ENCODE measurements at places on chromosomes 3 and 15.

DNA sequence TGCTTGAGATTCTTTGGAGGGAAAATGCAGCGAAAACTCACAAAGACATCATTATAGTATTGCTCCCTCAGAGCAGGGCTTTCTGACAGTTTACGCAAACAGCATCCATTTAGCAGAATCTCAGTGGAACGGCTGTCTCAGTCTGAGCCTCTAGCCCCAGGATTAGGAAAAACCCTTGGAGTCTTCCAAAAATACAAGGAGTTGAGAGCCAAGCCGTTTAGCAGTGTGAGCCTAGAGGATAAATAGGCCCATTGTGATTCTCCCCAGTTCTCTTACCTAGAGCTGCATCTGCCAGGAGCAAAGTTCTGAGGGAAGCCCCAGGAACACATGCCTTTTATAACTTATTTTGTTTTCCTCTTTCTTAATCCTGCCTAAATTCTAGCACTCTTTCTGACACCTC lies 359.6 kb downstream of the NTRK3 start:
- no peak for DNase-seq

GRCh38 chr3:13009132-13009945 lies 63.9 kb downstream of the IQSEC1 start:
- no peak for DNase-seq

- DNase-seq, result no peak
These were observed 130.2 kb upstream of the LMOD3 start for GRCh38 chr3:69252631-69253030.

GRCh38 chr3:188241883-188242282 lies 87.9 kb downstream of the LPP start:
- no peak for DNase-seq

- DNase-seq, result no peak
These were observed 56.3 kb upstream of the RPL32 start for GRCh38 chr3:12897381-12898289.

DNA sequence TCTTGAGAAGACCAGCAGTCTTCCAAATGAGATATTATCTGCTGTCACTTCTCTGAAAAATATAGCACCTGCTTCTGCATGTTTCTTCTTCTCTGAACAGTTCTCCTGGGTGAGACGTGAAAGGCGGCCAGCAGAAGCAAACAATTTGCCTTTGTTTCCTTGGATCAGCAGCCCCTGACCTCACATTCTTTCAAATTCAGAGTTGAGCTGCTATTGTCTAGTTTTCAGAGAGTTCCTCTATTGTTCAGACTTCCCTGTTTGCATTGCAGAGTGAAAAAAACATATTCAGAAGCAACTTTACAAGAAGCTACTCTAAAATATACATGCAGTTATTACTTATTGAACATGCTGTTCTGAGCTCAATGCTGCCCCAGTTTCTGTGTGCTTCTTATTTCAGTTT lies 653.6 kb downstream of the NAALADL2 start:
- DNase-seq, result no peak

DNA sequence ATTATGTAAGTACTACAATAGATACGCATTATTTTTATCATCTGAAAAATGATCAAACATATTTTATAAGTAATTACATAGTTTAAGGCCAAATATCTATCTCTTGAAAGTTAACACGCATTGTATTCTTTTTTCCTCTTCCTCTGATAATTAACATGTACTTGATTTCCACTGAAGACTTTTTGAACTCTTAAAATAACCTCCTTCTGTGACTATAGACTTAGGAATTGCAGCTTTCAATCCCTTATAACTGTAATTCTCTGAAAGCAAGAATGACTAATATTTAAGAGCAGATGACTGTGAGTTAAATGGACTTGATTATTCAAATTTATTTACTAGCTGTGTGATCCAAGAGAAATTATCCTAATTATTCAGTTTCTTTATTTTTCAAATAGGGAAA lies 730.6 kb upstream of the NECTIN3 start:
- no peak for DNase-seq

GRCh38 chr3:195113536-195114425 lies 157.2 kb downstream of the XXYLT1 start:
- DNase-seq, result no peak

DNA sequence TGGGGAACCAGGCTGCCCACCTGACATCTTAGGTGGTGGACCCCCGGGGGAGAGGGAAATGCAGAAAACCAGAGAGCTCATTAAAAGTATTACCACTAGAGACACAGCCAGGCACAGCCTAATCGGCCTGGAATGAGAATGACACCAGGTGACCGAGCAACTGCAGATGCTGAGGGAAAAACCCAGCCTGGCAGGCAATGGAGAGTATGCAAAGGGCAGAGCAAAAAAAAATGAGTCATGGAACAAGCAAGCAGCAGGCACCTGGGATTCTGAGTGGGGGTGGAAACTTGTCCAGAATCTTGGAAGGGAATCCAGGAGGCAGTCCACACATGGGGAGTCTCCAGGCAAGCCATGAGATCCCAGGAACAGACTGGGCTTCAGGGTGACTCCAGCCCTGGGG lies 183.7 kb upstream of the LRRN1 start:
- no peak for DNase-seq

GRCh38 chr3:64161481-64161952 lies 63.7 kb downstream of the PRICKLE2 start:
- DNase-seq, result no peak

- DNase-seq, result peak; percentile 71
These were observed 123.2 kb upstream of the PLCL2 start for GRCh38 chr3:16761571-16761970.

DNA sequence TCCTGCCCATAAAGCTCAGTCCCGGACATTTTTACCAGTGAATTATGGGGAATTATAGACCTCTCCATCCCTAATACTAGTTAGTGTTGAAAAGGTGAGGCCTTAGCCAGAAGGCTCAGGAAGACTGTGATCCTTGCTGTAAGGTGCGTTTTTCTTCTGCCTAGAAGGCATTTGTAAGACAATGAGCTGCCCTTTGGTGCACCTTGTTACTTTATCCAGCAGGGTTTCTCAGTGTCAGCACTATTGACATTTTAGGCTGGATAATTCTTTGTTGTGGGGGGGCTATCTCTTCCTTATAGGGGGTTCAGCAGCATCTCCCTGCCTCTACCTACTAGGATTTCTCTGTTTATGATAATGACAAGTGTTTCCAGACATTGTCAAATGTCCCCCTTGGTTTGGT lies 108.1 kb upstream of the ABHD17C start:
- no peak for DNase-seq

GRCh38 chr15:73927003-73927475 lies 777 bp downstream of the LOXL1 start:
- DNase-seq, result no peak

GRCh38 chr3:72888546-72889309 lies 882 bp downstream of the GXYLT2 start:
- no peak for DNase-seq

- DNase-seq, result no peak
These were observed 120.3 kb upstream of the PRR20G start for GRCh38 chr3:127408022-127408683.

DNA sequence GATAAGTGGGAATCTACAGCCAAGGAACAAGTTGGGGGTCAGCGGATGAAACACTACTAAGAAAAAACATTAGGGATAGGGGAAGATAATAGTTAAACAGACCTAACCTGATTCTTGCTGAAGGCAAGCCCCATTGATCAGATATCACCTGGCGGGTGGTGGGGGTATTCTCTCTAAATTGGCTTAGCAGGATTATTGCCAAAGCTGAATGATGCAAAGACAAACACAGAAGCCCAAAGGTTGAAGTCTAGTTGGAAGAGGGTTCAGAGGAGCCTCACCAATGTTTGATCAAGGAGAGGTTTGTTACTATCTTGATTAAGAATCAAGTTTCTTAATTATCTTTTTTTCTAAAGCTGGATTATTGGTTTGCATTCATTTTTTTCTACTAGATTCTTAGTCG lies 371.9 kb upstream of the CNTN4 start:
- DNase-seq, result no peak

DNA sequence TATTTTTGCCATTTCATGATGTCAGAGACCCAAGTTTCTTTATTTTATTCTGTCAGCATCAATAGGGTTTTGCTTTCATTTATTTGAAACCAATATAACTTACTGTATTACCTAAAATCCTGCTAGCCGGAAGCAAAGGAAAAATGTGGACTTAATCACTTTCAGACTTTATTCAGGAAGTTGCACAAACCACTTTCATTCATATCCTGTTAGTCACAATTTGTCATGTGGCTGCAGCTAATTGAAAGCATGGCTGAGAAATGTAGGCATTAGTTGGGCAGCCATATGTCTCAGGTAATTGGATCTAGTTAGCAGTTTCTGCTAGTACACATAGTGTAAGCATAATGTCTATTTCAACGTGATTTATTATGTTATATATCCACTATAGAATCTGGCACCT lies 462.3 kb upstream of the SGO1 start:
- peak; percentile 93 for DNase-seq

DNA sequence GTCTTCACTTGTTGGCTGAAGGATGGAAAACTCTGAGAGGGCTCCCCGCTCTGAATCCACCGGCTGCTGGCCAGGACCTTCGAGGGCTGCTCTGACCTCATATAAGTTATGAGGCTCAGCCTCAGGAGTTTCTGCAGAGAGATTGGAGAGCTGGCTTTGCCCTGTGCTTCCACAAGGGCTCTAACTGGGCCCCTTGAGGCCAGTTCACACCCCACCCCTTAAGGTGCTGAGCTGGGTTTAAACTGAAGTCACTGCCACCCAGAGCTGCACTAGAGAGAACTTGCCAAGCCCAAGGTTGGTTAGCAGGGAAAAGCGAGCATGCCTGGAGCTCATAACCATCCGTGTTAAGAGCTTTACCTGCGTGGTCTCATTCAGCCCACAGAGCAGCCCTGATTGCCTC lies 2.8 kb upstream of the CCDC33 start:
- DNase-seq, result no peak

All from fibroblast of skin of left quadriceps (primary cell).